Chondrocyte (in vitro differentiated cells): ENCODE measurements at places on chromosomes 4 and X. TPM values are rescaled to one million over a fixed set of nuclear protein-coding genes. Genes with fewer than 3 reads are reported as not detected.

DNA sequence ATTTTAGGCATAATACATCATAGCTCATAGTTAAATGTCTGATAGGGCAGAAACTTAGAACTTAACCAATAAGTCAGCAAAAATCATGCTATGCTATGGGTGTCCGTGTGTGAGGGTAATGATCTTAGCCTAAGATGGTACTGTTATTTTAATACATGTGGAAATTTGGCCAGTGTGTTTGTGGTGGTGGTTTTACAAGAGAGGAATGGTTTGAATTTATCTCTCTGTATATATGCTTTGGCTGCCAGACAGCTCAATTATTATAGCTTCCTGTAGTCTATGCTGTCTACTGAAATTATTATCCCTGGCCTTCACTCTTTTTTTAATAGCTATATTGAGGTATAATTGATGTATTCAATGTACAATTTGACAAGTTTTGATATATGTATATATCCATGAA lies 21.3 kb downstream of the ZNF330 start:
- H3K27me3 ChIP-seq = no peaks in the 10 kb centered on the region
- H3K27ac ChIP-seq = no peak overlapping the region
- H3K4me3 ChIP-seq = no peak overlapping the region
- no peak for DNase-seq
- peaks cover 22% of the 10 kb centered on the region for H3K4me1 ChIP-seq

GRCh38 chrX:23403849-23404248 lies 69.2 kb downstream of the PTCHD1 start:
- no peak overlapping the region for H3K4me3 ChIP-seq
- peaks cover 22% of the 10 kb centered on the region for H3K4me1 ChIP-seq
- H3K27ac ChIP-seq = no peak overlapping the region
- H3K36me3 ChIP-seq = no peaks in the 10 kb centered on the region
- DNase-seq = no peak

DNA sequence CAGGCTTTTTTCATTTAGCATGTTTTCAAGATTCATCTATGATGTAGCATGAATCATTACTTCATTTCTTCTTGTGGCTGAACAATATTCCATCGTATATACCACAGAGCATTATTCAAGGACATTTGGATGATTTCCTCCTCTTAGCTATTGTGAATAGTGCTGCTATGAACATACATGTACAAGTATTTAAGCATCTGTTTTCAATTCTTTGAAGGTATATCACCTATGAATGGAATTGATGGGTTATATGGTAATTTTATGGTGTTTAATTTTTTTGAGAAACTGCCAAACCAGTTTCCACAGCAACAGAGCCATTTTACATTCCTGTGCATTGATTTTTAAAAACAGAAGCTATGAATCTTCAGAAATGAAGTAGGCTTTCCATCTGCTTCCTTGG lies 36.1 kb upstream of the WDR19 start:
- H3K27me3 ChIP-seq = no peaks in the 10 kb centered on the region
- no peaks in the 10 kb centered on the region for H3K36me3 ChIP-seq
- H3K4me1 ChIP-seq = peaks cover 4% of the 10 kb centered on the region
- H3K4me3 ChIP-seq = no peak overlapping the region
- no peak overlapping the region for H3K27ac ChIP-seq

DNA sequence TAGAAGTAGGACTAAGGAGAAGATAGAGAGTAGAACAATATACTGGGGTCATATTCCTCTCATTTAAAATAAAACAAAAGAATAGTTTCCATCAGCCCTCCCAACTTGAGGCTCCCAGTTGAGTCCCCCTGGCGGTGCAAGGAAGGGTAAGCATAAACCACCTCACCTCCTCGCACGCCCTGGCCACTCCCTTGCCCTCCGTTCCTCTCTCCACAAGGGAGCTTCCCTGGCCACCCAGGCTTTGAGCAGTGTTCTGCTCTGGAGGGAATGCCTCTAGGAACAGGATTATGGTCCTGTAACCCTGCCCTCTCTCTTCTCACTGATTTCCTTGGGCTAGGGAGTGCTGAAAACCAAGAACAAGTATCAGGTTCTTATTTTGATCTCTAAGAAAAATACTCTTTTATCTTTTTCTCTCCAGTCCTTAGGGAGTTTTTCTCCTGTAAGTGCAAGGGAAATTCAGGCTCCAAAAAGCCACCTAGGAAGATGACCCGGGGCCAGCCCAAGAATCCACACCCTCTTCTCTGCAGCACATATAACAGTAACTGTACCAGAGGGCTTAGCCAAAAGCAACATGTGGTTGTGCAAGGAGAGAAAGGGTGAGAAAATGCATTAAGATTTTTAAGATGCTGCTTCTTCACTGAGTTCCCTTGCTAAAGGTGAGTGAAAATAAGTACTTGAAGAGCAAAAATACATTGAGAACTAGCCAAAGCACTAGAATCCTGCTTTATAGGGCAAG lies 69.9 kb downstream of the USP38 start:
- no peaks in the 10 kb centered on the region for H3K27me3 ChIP-seq
- H3K36me3 ChIP-seq = no peaks in the 10 kb centered on the region
- no peak overlapping the region for H3K27ac ChIP-seq
- no peak for DNase-seq

DNA sequence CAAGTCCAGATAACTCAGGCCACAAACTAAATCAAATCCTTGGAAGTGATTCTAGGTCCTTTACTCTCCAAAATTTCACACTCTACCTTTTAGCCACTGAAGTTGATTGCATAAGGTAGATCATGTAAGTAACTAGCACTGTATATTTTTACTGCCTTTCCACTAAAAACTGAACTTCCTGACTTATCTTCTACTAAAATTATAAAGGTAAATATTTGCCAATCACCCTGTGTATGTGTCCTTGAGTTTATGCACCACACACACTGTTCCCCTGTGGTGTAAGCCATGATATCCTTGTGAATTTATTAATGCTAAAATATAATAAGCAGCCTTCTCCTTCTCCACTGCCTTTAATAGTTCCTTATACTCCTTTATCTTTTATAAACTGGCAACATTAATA lies 25.6 kb downstream of the RPS6KA6 start:
- no peaks in the 10 kb centered on the region for H3K27me3 ChIP-seq
- H3K4me3 ChIP-seq = no peak overlapping the region
- peaks cover 7% of the 10 kb centered on the region for H3K4me1 ChIP-seq
- no peak overlapping the region for H3K27ac ChIP-seq
- no peak for DNase-seq
- no peaks in the 10 kb centered on the region for H3K36me3 ChIP-seq

DNA sequence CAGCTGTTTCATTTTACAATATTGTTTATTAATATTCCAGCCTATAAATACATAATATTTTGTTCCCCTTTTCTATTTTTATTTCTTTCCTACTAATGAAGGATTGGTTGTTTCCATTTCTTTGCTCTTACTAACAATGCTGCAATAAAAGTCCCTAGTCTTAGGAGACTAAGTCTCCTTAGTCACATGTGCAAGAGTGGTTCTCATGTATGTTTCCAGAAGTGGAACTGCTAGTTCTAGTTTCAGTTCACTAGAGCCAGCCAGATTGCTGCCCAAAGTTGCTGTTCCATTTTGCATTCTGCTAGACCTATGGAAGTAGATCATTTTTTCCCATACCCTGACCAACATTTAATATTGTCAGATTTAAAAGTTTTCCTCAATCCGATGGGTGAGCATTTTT lies 44.3 kb downstream of the CNGA1 start:
- no peaks in the 10 kb centered on the region for H3K36me3 ChIP-seq
- DNase-seq = no peak
- H3K4me1 ChIP-seq = no peaks in the 10 kb centered on the region
- H3K27me3 ChIP-seq = peaks cover 17% of the 10 kb centered on the region
- no peak overlapping the region for H3K27ac ChIP-seq
- no peak overlapping the region for H3K4me3 ChIP-seq

GRCh38 chrX:39473812-39474211 lies 623.9 kb downstream of the BCOR start:
- H3K4me3 ChIP-seq = no peak overlapping the region
- H3K4me1 ChIP-seq = peaks cover 11% of the 10 kb centered on the region
- H3K36me3 ChIP-seq = no peaks in the 10 kb centered on the region
- H3K27ac ChIP-seq = no peak overlapping the region
- DNase-seq = no peak

GRCh38 chrX:19627533-19627932 lies 112.2 kb upstream of the MAP3K15 start:
- peak overlapping the region; percentile 27 for H3K4me3 ChIP-seq
- peak overlapping the region; percentile 89 for H3K27ac ChIP-seq
- no peaks in the 10 kb centered on the region for H3K36me3 ChIP-seq
- H3K4me1 ChIP-seq = peaks cover 62% of the 10 kb centered on the region
- DNase-seq = no peak
- no peaks in the 10 kb centered on the region for H3K27me3 ChIP-seq

GRCh38 chr4:156594624-156595023 lies 377.0 kb downstream of the PDGFC start:
- H3K27me3 ChIP-seq = no peaks in the 10 kb centered on the region
- H3K27ac ChIP-seq = peak overlapping the region; percentile 82
- peaks cover 58% of the 10 kb centered on the region for H3K4me1 ChIP-seq

GRCh38 chr4:180615746-180616145 lies 1627.5 kb upstream of the TENM3 start:
- no peaks in the 10 kb centered on the region for H3K36me3 ChIP-seq
- no peaks in the 10 kb centered on the region for H3K4me1 ChIP-seq
- H3K27ac ChIP-seq = no peak overlapping the region
- H3K4me3 ChIP-seq = no peak overlapping the region

DNA sequence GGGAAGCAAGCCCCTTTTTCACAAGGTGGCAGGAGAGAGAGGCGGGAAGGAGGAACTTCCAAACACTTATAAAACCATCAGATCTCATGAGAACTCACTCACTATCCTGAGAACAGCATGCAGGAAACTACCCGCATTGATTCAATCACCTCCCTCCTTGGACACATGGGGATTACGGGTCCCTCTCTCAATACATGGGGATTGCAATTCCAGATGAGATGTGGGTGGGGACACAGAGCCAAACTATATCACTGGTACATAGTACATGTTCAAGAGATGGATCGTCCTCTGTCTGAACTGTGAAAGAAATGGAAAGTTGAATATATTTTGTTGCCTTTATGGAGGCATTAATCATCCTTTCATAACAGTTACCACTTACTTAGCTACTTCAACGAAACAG lies 12.8 kb downstream of the EREG start:
- no peaks in the 10 kb centered on the region for H3K36me3 ChIP-seq
- peaks cover 4% of the 10 kb centered on the region for H3K27me3 ChIP-seq

Gene PITX2
- total RNA-seq = 0.64 to 1.0 TPM in 2 of 3 replicates, not detected in the other

Gene MAGEB6
- total RNA-seq = not detected in 3 replicates

DNA sequence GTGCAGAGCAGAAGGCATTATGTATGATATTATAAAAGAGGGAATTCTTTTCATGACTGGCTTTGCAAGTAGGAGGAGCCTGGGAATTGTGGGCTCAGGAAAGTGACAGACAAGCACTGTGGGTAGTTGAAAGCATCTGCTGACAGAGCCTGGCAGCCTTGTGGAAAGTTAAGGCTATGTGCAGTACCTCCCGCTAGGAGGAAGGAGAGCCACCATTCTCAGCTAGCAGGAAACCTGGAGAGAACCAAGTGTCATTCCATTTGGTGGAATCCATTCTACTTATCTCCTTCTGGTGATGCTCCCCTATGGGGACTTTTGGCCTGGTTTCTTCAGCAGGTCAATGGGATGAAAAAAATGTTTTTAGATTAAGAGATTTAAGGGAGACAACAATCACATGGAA lies 81.8 kb downstream of the ASB9 start:
- no peaks in the 10 kb centered on the region for H3K36me3 ChIP-seq
- H3K27ac ChIP-seq = no peak overlapping the region
- H3K4me1 ChIP-seq = no peaks in the 10 kb centered on the region
- peaks cover 4% of the 10 kb centered on the region for H3K27me3 ChIP-seq

Gene RTL5
- 8.5 to 14.4 TPM (median 14.1 TPM) in 3 replicates for total RNA-seq

Gene GPM6B
- 6.4 to 31.7 TPM (median 28.8 TPM) in 3 replicates for total RNA-seq

DNA sequence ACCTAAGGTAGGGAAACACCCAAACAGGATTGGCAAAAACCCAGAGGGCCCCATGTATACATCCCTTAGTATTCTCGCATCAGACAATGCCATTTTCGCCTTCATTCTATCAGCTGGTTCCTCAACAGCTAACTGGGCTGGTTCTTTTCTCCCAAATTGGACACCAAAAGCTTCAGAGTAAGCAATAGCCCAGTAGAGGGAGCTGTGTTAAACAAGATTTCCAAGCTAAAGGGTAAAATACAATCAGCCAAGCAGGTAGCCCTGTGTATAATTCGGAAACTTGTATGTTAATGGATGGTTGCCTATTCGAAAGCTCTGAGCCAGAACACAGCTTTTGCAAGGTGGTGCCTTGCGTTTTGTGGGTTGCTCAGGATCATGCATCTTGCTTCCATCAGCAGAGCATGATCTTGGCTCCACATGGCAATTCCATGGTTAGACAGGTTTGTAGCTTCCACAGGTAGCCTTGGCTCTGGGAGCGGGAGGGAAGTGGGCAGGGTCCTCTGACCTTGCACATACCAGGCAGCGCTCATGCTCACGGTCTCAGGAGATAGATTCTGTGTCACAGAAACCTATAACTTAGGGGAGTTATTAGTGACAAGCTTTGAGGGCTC lies 115.2 kb upstream of the LNX1 start:
- no peak overlapping the region for H3K27ac ChIP-seq
- DNase-seq = no peak
- no peaks in the 10 kb centered on the region for H3K36me3 ChIP-seq
- H3K4me1 ChIP-seq = peaks cover 33% of the 10 kb centered on the region
- no peaks in the 10 kb centered on the region for H3K27me3 ChIP-seq

DNA sequence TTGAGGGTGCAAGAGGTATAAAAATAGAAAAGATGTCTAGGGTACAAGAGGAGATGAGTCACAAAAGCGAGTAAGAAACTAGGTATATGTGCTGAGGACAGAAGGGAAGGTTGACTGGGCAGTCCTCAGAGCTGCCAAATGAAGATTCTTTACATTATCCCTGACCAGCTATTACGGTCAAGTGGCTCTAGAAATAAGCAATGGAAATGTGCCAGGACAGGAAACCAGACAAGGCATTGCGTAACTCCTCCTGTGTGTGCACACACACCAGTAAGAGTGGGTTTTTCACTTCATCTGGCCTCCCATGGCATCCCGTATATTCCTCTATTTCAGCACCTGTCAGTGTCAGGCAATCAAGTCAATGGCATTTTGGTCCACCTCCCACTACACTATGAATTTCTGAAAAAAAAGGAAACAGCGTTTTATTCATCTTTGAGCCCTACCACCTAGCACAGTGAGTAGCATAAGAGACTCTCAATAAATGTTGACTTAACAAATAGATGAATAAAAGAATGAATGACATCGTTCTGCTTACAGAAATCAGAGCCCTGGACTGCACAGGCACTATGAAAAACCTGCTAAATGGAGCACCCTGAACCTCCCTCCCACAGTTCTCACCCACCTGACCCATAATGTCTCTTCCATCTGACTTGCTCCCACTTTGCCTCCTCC lies 62.6 kb upstream of the KLF3 start:
- H3K27ac ChIP-seq = no peak overlapping the region
- no peaks in the 10 kb centered on the region for H3K27me3 ChIP-seq
- no peak overlapping the region for H3K4me3 ChIP-seq
- DNase-seq = no peak

- H3K27ac ChIP-seq = no peak overlapping the region
- DNase-seq = no peak
- H3K27me3 ChIP-seq = no peaks in the 10 kb centered on the region
These were observed 14.1 kb downstream of the RAB40AL start for GRCh38 chrX:102950908-102951866.
